Right ventricle myocardium inferior (tissue), 1 donor: ENCODE measurements at places on chromosomes 6 and 20. TPM values are rescaled to one million over a fixed set of nuclear protein-coding genes. Genes with fewer than 3 reads are reported as not detected.

DNA sequence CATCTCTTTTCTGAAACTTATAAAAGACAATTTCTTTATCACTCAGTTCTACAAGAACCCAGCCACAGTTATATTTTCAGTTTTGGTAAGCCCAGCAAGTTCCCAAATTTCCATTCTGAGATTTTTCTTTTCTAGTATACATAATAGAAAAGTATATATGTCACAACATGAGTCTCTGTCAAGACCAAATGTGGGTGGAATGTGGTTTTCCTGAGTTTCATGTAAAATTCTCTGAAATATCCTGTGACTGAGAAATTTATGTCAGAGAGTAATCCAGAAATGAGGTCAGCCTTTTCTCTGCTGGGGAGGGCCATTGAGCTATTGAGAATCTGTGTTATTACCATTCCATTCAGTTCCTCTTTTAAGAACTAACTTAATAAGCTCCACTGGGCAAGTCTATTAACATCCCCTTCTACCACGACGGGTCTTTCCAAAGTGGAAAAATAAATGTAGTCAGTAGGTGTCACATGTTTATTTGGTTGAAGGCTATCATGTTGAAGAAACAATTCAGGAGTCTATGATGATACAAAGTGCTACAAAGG, 100.7 kb upstream of the HMGN3 start:
- no peak for DNase-seq

- DNase-seq, result no peak
Measured at GRCh38 chr6:167826896-167827582, at the start of gene AFDN. Gene AFDN, plus strand, starts transcription at chr6:167826911. Its CDS starts 222 bp downstream, at chr6:167827133.

GRCh38 chr20:51237791-51238190, 214.9 kb upstream of the KCNG1 start:
- no peak for DNase-seq

Gene AFDN
- total RNA-seq, result 58.5 TPM

GRCh38 chr6:14540276-14540675, 422.7 kb downstream of the CD83 start:
- peak; percentile 71 for DNase-seq

DNA sequence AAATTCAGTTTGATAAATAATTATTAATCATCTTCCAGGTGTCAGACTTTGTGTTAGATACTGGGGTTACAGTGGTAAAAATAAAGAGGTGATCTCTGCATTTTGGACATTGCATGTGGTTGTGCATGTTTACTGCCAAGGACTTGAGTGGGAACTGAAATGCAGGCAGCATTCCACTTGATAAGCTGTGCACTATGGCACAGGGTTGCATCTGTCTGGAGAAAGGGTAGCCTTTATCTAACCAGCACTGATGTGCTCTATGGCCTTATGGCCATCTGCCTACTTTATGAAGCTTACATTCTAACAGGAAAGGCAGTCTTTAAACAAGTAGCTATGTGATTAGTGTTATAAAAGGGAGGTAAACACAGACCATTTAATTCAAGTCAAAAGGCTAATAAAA, 53.0 kb upstream of the MLIP start:
- no peak for DNase-seq

GRCh38 chr20:23206995-23207394, 120.9 kb upstream of the CD93 start:
- DNase-seq, result no peak

- no peak for DNase-seq
Measured at GRCh38 chr6:52725535-52726192, 37.6 kb downstream of the GSTA2 start.

Gene RNF146
- 41.0 TPM for total RNA-seq

Gene RAET1L
- not detected for total RNA-seq

DNA sequence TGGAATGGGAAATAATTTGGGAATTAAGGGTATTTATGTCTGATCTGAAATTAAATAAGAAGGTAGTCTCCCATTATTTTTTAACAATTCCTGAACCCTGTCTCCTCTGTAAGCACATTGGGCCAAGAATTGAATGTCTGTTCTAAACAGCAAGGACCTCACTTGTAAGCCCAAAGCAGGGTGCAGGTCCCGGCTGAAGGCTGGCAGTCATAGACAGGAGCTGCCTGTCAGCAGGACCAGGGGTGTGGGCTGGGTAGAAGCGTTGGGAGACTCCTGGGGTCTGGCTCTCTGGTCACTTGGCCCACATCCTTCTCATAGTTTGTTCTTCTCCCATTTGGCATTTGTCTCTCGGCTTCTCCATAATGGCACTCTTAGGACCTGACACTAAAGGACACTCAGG, 75.6 kb downstream of the SNX9 start:
- no peak for DNase-seq

DNA sequence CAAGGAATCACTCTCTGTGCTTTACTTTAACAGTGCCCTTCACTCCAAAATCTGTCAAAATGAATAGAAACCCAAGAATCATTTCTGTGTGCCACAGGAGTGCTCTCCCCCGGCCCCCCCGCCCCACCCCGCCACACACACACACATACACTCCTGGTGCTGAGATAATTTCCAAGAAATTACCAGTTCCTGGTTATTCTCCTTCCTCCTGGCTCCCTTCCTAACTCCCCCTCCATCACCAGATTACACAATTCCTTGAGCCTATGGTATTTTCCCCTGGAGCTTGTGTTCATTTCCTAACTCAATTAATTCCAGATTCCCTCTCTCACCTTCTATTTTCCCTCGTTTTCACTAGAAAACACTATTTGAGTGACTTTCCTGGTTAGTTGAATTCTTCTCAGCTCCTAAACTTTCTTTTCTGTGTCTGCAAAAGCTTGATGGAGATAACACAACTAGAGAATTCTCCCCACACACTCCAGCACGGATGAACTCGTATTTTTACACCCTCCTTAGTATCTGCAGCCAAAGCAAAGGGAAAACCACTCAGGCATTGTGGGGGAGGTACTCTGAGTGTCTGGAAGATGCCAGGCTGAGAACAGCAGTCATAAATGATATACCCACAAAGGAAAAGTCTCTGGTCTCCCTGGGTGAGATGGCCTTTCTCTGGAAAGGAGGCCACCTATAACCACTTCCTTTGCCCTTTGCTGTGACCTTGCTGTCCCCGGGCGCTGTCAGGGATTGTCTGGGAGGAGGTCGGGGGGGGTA, 1.9 kb upstream of the SLC24A3 start:
- DNase-seq, result no peak

- no peak for DNase-seq
Measured at GRCh38 chr6:21538186-21538798, 55.3 kb upstream of the SOX4 start.

Gene TFAP2C
- total RNA-seq, result 0.22 TPM

Gene AIG1
- total RNA-seq, result 71.6 TPM

Gene MAD2L1BP
- total RNA-seq, result 26.7 TPM

- DNase-seq, result no peak
Measured at GRCh38 chr20:61331543-61331942, 79.5 kb downstream of the CDH4 start.

Gene RNF39
- total RNA-seq, result not detected

GRCh38 chr20:11894062-11894461, 23.6 kb upstream of the BTBD3 start:
- DNase-seq, result no peak

- peak; percentile 68 for DNase-seq
Measured at GRCh38 chr6:141261016-141261671, 871.6 kb upstream of the GJE1 start.

Gene CABLES2
- total RNA-seq, result 18.1 TPM

- peak; percentile 34 for DNase-seq
Measured at GRCh38 chr6:168039849-168040248, 39.2 kb downstream of the FRMD1 start.

Gene CDSN
- total RNA-seq, result not detected

Gene LSM2
- 24.6 TPM for total RNA-seq

Gene TAP2
- total RNA-seq, result 19.3 TPM

Gene MYT1
- 0.16 TPM for total RNA-seq

DNA sequence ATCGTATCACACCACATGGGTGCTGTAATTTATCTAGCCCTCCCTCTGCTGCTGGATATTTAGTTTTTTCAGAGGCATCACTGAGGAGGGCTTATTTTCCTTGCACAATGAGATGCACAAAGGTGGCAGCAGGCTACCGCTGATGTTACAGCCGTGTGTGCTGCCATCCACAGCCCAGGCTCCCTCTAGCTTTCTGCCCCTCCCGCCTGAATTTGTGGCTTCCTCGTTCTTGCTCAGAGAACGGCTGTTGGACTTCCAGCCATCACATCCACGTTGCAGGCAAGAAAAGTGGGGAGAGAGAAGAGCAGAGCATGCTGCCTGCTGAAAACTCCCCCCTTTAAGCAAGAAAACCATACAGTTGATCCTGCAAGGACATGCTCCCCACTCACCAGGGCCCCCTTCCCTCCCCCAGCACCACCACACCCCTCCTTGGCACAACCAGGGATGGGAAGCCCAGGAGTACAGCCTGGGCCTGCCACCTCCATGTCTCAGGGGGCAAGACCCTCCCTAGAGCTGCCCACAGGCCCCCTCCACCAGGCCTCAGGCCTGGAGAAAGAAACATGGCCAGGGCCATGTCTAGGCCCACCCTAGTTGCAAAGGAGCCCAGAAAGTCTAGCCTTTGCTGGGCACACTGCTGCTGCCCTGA, 102.6 kb downstream of the MRPL14 start:
- no peak for DNase-seq

DNA sequence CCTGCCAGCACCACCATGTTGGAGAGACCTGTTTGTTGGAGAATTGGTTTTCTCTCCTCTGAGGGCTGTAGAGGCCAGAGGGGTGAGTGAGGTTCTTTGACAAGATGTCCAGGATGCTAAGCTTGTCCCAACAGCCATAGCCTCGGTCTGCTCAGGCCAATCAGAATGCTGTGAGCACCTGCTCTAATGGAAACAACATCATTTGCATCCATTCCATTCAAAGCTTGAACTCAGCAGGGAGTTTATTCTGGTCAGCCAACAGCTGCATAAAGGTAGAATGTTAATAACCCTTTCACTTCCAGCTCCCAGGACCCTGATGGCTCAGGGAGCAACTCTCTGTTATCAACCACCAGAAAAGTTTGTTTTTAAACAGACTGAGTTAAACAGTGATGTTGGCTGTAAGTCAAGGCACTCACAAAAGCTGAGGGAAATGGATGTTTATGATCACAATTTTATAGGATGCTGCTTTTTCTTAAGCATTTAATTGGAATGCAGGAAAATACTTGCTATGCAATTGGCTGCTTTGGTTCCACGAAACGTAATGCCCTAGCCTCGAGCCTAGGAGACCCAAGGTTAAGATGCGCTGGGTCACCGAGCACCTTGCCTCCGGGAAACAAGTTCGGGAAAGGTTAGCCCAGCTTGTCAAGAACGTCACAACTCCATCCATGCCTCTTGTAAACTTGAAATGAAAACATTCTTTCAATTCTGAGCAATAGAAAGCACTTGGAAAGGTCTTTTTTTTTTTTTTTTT, 155.2 kb downstream of the NFATC2 start:
- no peak for DNase-seq

DNA sequence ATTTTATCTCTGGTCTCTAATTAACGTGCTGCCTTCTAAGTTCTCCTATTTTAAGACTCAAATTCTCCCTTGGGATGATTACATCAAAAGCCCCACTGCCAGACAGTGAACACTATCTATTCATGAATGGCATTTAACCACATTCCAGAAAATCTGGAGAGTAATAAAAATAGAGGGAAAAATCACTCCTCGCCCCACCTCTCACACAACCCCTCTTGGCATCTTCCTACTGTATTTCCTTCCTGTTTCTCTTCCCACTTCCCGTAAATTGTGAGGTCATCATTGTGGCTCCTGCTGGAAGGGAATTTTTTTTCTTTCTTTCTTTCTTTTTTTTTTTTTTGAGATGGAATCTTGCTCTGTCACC, 31.5 kb downstream of the RAB44 start:
- DNase-seq, result no peak

- no peak for DNase-seq
Measured at GRCh38 chr6:75611702-75612375, 10.2 kb downstream of the SENP6 start.

DNA sequence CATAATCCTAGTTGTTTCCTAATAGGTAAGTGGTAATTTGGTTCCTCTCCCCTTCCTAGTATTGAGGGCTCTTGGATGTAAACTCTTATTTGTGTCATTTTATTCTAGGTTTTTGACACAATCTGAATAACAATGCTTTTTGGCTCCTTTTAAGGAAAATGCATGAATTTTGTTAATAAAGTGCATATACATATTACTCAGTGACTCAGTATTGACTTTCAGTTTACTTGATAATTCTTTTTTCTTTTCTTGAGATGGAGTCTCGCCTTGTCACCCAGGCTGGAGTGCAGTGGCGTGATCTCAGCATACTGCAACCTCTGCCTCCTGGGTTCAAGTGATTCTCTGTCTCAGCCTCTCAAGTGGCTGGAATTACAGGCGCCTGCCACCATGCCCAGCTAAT, 19.1 kb downstream of the ITCH start:
- DNase-seq, result no peak

Gene PI16
- total RNA-seq, result 15.1 TPM

Gene ERVFRD-1
- 0.14 TPM for total RNA-seq

DNA sequence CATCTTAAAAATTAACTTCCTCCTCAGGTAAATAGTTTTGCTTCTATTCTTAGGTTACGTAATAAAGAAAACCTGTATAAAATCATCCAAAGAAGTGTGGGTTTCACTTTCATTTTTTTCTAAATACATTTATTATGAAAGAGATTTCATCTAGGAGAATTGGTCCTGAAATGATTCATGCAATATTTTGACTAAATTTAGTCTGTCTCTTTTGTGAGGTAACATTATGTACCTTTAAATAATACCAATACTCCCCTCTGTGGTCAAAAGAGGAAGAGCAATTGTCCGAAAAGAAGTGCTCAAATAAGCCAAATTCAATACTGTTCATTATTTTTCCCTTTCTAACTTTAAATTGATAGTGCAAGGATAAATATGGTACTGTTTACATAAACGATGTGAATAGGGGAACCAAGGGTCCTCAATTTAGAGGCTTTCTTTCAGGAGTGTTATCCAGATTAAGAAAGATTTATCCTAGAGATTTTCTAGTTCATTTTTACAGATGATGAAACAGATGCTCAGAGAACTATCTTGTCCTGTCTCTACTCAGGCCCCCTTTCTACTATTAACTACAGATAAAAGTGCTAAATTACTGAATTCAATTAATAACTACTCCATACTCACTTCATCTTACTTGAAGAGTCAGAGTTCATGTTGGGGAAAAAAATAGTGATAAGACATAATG, 26.2 kb downstream of the CYP39A1 start:
- DNase-seq, result no peak
